Suprapubic skin (tissue), 4 donors: ENCODE measurements at places on chromosomes 16 and 17. TPM values are rescaled to one million over a fixed set of nuclear protein-coding genes. Genes with fewer than 3 reads are reported as not detected.

- peak; percentile 72 for DNase-seq
Measured at GRCh38 chr16:69936252-69936651, 14.9 kb upstream of the CLEC18A start.

The SULT1A2 gene
- not detected for total RNA-seq

The CD300A gene
- 3.8 TPM for total RNA-seq

The TTYH2 gene
- total RNA-seq = 8.7 TPM

- no peak for DNase-seq
Measured at GRCh38 chr17:17077101-17077500, 34.8 kb downstream of the MPRIP start.

- DNase-seq = no peak
Measured at GRCh38 chr16:9232102-9232770, 140.8 kb downstream of the HAPSTR1 start.

DNA sequence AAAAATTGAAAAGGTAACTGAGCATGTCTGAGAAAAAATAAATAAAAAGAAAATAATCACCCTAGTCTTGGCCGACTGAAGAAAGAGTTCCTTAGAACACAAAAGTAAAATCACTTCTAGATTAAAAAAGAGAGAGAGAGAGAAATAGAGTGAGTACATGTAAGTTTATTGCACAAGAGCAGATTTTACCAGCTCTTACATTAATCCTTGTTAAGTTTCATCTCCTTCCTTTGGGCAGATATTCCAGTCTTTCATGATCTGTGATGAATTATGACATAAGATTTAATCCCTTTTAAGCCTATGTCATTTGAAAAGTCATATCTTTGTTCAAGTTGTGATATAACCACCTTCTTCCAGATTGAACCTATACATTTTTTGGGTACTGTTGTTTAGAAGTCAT, 54.8 kb downstream of the NFAT5 start:
- DNase-seq = no peak

The C1QTNF1 gene
- 20.9 TPM for total RNA-seq

The MT1M gene
- 18.2 TPM for total RNA-seq

GRCh38 chr16:3194792-3195191, 6.8 kb downstream of the OR1F1 start:
- DNase-seq = no peak

DNA sequence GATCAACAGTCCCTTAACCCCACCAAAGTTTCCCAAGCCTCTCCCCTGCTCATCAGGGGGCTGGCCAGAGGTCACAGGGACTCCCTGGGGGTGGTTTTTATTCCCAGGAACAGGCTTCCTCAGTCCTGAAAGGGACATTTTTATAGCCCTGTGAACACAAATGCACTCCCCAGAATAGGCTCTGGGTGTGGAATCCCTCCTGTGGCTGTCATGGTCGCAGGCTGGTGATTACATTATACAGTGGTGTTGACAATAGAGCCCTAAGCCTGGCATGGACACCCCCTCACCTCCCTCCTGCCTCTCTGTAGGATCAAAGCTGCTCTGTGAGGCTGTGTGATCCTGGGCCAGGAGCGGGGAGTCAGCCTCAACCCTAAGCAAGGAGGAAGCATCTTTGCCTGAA, 1.4 kb upstream of the CA4 start:
- DNase-seq = no peak

DNA sequence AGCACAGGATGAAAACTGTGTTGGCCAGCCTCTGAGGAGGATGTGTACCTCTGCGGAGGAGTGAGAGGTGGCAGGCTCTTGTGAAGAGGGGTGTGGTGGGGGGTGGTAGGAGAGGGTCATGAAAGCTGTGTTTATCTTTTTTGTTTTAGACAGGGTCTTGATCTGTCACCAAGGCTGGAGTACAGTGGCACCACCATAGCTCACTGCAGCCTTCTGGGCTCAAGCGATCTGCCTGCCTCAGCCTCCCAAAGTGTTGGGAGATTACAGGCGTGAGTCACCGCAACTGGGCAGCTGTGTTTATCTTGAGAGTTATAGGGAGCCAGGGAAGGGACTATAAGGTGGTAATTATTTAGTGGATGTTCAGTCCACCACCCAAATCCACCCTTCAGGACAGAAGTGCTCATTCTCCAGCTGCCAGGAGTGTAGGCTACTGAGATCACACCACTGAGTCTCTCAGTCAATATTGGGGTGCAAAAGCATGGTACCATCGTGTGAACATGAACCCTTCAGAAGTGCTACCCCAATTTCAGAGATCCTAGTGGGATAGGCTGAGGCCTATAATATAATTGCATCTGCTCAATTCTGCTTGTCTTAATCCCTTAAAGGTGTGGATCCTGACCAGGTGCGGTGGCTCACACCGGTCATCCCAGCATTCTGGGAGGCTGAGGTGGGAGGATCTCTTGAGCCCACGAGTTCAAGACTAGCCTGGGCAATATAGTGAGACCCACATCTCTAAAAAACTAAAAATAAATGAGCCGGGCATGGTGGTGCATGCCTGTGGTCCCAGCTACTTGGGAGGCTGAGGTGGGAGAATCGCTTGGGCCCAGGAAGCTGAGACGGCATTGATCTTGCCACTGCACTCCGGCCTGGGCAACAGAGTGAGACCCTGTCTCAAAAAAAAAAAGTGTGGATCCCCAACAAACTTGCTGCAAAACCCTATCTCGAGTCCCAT, 788 bp upstream of the EXOC3L1 start:
- no peak for DNase-seq

- no peak for DNase-seq
Measured at GRCh38 chr17:65553646-65554552, 7.5 kb downstream of the AXIN2 start.

The CRISPLD2 gene
- total RNA-seq = 109 TPM

The UMOD gene
- total RNA-seq = not detected

The HSD11B2 gene
- 64.6 TPM for total RNA-seq

DNA sequence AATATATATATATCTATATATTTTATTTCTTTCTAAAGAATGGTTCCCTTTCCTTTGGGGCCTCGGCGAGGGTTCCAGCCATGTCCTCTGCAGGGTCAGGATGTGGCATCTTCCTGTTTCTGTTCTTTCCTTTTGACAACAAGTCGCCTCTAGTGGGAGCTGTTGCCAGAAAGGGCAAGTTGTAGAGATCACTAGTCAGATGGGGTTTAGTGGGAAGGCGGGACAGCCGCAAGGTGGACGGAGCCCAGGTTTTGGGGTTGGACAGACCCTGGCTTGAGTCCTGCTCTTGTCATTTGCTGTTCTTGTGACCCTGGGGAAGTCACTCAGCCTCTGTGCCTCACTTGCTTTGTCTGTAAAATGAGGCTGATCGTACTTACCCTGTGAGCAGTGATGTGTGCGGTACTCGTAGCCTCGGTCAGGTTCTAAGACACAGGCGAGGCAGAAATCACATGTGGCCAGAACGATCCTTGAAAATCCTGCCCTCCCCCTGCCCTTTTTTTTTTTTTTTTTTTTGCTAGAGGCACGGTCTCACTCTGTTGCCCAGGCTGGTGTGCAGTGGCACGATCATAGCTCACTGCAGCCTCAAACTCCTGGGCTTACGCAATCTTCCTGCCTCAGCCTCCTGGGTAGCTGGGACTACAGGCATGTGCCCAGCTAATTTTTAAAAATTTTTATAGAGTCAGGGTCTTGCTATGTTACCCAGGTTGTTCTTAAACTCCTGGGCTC, 80.1 kb downstream of the ABCC6 start:
- DNase-seq = no peak

DNA sequence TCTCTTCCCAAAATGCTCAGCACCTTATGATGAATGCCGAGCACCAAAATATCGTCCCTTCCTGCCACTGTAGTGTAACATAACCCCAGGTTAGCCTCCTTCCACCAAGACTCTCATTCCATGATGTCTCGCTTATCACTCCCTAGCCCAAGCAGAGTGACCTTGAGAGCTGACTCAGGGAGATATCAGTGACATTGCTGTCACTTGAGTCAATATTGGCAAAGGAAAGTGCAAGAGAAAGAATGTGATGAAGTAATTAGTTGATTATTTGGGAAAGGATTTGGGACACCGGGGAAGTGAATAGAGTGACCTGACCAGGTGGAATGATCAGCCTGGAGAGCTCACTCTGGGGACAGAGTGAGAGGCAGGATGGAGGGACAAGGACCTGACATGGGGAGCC, 2.6 kb upstream of the ANKFN1 start:
- no peak for DNase-seq

- DNase-seq = no peak
Measured at GRCh38 chr17:72884066-72884465, 208.4 kb downstream of the SLC39A11 start.

DNA sequence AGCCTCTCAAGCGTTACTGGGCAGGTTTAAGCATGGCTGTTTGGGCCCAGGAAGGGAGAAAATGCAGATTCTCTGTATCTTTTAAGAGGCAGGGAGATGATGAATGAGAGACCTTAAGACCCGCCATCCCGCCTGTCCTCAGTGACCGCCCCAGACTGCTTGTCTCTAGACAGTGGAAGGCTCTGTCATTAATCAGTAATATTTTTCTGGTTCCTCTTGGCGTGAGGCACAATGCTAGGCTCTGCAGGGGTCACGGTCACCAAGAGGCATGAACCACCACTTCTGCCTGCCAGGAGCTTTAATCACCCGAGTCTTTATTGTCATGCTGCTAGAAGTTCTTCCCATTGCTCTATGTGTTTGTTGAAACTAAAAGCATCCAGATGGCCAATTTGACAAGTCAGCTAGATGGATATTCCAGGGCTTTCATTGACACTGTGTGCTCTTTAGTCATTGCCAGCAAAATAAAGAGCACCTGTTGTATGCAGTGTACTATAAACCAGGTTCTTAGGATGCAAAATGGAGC, 3.2 kb downstream of the SLC6A2 start:
- no peak for DNase-seq

DNA sequence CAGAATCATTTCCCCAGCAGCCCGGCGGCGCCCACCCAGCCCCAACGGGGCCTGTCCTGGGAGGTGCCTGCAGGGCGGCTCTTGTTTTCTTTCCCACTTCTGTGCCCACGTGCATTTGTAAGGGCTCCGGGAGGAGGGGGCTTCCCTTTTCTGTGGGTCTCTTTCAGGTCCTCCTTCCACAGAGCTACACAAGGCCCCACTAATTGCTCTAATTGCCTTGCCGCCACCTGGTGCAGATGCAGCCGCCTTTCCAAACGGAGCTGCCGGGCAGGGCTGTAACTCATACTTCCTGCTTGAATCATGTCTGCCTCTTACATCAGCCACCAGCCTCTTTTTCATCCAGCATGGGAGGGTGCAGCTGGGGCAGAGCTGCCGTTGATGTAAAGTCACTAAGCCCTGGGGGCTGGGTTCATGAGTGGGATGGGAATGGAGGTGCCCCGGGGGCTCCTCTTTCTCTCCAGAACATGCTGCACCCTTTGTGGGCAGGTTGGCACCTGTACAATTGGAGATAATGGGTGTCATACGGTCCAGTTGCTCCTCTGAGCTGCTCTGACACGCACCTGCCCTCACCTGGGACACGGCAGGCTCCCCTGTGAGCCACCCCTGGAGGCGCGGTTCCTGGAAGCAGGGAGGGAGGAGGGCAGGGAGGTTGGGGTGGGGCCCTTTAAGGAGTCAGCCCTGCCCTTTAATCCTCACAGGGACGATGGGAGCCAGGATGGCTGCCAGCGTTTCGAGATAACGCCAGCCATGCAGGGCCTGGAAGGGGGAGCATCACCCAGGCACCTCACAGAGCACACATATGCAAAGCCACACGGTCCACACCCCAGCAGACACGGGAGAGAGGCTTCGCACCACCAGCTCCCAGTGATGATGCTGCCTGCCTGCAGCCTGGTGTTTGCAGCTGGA, 41.1 kb upstream of the KLHDC4 start:
- no peak for DNase-seq

DNA sequence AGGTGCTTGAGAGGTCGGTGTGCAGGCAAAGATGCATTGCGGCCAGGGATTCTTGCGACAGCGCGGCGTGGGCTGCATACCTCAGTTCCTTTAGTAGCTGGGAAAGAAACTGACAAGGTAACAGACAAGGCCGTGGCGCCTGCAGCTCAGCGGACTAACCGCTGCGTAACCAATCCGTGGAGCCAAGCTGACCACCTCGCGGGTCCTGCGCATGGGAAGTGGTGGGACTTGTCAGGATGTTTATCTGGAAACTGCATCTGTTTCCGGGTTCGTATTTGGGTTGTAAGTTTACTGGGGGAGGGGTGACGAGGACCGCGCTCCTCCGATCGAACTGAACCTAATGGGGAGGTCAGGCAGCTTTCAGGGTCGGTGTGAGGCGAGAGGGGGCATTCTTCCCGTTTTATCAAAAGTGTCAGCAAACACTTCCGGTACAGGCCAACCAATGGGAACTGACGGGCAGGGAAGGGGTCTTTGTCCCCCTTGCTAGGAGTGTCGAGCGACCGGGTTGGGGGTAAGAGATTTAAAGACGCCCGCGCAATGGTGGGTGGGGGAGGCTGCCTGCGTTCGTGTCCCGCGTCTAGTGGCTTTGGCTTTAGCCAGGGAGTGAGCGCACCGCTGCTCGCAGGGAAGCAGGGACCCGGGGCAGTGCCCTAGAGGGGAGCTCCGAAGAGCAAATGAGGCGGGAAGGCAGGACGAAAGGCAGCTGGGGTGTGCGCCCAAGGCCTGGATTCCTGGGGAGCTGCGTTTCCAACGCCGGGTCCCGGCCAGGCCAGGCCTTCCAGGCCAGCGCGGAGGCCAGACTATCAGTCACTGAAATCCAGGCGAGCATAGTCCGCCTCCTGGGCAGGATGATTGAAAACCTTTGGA, 7.0 kb downstream of the IRX6 start:
- no peak for DNase-seq

The CCT6B gene
- 1.5 TPM for total RNA-seq

DNA sequence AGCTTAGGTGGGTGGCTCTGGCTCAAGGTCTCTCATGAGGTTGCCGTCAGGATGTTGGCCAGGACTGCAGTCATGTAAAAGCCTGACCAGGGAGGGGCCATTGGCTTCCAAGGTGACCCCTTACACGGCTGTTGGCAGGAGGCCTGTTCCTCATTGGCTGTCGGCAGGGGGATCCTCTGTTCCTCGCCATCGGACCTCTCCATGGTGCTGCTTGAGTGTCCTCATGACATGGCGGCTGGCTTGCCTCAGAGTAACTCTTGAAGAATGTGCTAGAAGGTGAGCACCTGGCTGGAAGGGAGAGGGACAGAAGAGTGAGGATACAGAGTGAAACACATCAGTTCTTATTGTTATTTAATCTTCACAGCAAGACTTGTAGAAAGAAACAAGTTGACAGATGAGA, 4.7 kb upstream of the RPRML start:
- no peak for DNase-seq

- no peak for DNase-seq
Measured at GRCh38 chr16:73921295-73921694, 375.3 kb upstream of the PSMD7 start.

- no peak for DNase-seq
Measured at GRCh38 chr17:57404073-57404472, 147.8 kb downstream of the MSI2 start.

GRCh38 chr16:10738231-10739077, 5.2 kb upstream of the NUBP1 start:
- no peak for DNase-seq
